Stimulated activated CD4-positive, alpha-beta T cell treated with anti-CD3 and anti-CD28 coated beads, Interleukin-12 subunit alpha, Interleukin-12 subunit beta, amount 100 ng/mL, for 48 hours (primary cell): ENCODE measurements at places on chromosomes 6 and 20.
A peak's percentile ranks its signal among the peaks of the same experiment; 100 is the strongest.

DNA sequence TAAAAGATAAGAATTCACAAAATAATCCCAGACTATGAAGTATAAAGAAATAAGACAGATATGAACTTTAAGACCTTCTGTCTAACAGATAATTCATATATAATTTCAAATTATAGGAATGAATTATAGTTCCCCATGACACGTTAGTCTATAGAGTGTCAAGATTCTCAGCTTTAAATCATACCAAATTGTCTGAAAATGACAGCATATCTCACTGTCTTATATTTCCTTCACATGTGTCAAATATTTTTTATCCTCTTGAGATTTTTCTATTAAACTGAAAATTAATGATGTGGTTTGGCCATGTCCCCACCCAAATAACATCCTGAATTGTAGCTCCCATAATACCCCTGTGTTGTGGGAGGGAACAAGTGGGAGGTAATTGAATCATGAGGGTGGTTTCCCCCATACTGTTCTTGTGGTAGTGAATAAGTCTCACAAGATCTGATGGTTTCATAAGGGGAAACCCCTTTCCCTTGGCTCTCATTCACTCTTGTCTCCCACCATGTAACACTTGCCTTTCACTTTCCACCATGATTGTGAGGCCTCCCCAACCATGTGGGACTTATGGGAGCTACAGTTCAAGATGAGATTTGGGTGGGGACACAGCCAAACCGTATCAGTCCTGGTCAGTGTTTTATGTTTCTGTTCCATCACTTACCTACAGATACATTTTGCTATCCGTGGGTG lies 825.3 kb upstream of the GJE1 start:
- DNase-seq: no peak

- DNase-seq: no peak
These were observed 35.2 kb upstream of the SLC22A2 start for GRCh38 chr6:160293844-160294243.

GRCh38 chr20:61120595-61121515 lies 131.2 kb upstream of the CDH4 start:
- peak; percentile 18 for DNase-seq

DNA sequence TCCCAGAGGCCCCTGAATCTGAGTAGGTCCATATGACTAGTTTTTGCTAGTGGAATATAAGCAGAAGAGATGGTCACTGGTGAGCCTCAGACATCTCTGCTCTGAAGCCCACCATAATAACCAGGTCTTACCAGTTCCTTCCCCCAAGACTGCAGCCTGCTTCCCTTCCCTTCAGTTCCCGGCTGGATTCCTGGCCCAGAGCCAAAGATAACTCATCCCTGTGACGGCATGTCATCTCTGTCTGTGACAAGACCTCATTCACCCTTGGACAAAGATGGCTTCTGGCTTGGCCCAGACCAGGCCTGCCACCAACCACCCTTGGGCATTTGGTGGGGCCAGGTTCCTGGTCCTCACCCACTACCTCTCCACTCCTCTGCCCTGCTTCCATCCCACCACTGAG lies 145.5 kb upstream of the TOP1 start:
- no peak for DNase-seq

- no peak for DNase-seq
These were observed 374.3 kb downstream of the DOK5 start for GRCh38 chr20:54849741-54850140.

DNA sequence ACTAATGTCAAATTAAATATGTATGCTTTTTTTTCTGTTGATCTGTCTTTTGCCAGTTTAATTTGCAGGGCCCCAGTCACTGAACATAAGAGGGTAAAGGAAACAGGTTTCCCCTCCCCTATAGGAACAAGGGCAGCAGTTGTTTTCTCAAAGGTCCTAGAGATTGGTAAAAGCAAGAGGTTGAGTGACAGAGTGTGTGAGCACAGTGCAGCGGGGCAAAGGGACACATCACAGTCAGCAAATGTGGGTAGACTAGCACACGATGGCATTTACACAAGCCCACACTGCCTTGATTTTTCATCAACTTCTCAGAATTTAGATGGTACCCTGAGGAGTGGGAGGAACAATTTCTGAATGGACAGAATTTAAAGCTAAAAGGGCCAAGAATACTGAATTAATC lies 138.7 kb upstream of the MYLIP start:
- no peak for DNase-seq

- no peak for DNase-seq
These were observed 10.8 kb downstream of the CAGE1 start for GRCh38 chr6:7378740-7379139.

GRCh38 chr20:461254-462198 lies 807 bp downstream of the TBC1D20 start:
- no peak for DNase-seq

DNA sequence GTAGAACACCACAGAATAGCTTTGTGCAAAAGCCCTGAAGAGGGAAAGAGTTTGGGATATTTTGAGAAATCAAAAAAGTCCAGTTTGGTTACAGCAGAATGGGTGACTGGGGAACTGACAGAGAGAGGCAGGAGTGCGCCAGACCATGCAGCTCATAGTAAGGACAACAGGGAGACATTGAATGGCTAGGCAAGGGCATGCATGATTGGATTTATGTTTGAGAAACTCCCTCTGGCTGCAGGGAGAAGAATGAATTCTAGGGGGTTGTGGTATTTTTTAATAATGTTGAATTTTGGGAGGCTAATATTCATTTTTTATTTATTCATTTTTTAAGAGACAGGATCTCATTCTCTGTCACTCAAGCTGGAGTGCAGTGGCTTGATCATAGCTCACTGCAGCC lies 49.9 kb downstream of the TGM2 start:
- no peak for DNase-seq

DNA sequence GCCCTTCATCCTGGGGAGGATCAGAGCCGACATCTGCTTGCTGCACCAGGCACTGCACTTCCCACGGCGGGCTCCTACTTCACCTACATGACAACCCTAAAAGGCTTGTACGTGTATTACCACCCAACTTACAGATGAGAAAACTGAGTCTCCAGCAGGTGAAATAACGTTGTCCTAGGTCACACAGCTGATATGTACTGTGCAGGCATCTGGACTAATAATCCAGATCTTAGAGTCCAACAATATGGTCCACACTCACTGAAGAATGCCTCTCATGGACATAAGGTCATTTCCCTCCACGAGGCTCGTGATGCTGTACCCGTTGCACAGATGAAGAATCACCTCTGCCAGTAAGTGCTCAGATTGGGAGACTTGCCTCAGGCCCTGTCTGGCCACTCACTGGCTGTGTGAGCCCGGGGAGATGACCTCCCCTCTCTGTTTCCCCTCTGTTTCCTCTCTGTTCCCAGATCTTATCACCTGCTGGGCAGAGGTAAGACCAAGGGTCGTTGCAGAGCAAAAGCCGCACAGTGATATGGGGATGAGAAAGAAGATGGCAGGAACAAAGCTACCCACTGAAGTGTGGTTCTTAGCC lies 32.1 kb downstream of the TGM2 start:
- no peak for DNase-seq

GRCh38 chr6:24140591-24140990 lies 14.6 kb downstream of the NRSN1 start:
- DNase-seq: no peak

DNA sequence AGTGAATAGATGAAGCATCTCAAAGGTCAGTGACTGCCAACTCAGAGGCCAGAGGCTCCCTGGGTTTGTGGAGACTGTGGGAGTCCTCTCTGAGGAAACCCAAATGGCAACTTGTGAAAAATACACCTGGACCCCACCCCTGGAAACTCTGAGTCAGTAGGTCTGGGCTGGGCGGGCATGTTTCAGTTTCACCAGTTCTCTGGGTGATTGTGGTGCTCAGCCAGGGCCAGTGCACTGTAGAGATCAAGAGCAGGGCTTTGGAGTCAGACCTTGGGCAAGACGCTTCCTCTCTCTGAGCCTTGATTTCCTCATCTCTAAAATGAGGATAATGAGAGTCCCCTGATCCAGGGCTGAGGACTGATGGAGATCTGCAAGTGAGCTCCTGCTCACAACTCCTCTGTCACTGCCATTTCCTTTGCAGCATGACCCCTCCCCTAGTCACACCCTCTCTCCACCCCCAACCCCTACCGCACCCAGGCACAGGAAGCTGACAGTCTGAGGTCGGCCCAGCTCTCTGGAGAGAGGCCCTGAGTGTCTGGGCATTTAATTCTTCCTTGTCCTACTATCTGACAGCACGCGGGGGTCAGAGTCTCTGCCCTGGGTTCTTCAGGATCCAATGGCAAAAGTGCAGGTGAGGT lies 5.1 kb downstream of the DEF6 start:
- peak; percentile 84 for DNase-seq

GRCh38 chr6:164414695-164415094 lies 894.7 kb downstream of the C6orf118 start:
- DNase-seq: no peak

- DNase-seq: no peak
These were observed 146.9 kb downstream of the MACROD2 start for GRCh38 chr20:14142171-14142570.

- DNase-seq: no peak
These were observed 99.1 kb downstream of the HIVEP2 start for GRCh38 chr6:142845624-142846458.

- DNase-seq: no peak
These were observed 121.4 kb downstream of the KIF13A start for GRCh38 chr6:17865798-17866725.

DNA sequence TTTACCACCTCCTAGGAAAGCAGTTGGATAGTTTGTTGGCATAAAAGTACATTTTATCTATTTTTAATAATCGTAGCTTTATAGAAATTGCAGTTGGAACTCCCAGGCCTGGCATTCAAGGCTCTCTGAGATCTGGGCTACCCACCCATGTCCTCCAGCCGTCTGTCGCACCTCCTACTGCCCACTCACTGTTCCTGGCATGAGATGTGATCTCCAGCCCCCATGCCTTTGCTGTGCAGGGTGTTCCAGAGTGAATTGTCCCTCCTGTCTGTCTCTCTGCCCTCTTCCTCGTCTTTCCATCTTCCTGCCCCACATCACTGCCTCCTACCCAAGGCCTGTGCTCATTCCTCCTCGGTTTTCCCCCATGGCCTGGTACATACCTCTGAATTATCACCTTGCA lies 50.7 kb downstream of the PTPN1 start:
- no peak for DNase-seq

- DNase-seq: no peak
These were observed 634 bp downstream of the AHI1 start for GRCh38 chr6:135496800-135497411.

DNA sequence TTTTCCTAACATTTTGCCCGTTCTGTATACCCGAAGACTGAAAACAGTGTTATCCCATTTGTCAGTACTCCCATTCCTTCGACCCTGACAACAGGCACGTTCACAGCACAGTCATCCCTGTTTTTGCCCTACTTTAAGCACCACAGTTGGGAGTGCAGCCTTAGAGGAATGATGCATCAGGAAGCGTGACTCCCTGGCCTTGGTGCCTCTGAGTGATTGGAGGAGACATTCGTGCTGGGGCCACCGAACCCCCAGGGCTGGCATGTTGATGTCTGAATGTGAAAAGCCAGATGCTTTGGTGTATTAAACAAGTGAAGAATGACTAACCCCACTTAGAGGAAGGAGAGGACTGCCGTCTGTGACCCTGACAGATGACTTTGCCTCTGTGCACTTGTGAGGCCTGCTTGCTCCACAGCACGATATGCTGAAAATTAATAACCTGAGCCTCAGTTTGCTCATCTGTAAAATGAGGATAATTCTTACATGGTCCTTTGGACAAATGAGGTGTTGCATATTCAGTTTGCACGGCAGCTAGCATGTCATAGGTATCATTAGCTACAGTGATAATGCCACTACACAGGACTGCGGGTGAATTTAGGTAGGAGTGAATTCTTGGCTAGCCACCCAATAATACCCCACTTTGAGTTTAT lies 36.0 kb downstream of the STK35 start:
- no peak for DNase-seq

GRCh38 chr6:165630544-165630953 lies 32.5 kb downstream of the PDE10A start:
- DNase-seq: no peak
